ENCODE measurements at places on chromosomes 7 and 10.

DNA sequence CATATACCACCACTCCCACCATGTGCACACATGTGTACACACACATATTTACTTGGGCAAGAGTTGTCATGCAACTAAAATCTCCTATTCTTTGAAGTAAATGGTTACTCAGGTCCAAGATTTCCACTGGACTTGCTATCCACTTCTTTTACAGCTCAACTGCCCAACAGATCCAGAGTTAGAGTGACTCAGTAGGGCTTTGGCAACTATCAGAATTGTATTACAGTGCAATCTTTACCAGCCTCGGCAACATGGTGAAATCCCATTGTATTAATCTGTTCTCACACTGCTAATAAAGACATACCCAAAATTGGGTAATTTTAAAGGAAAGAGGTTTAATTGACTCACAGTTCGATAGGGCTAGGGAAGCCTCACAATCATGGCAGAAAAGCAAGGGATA, 51.9 kb upstream of the ABLIM1 start:
- DNase-seq, result no peak

DNA sequence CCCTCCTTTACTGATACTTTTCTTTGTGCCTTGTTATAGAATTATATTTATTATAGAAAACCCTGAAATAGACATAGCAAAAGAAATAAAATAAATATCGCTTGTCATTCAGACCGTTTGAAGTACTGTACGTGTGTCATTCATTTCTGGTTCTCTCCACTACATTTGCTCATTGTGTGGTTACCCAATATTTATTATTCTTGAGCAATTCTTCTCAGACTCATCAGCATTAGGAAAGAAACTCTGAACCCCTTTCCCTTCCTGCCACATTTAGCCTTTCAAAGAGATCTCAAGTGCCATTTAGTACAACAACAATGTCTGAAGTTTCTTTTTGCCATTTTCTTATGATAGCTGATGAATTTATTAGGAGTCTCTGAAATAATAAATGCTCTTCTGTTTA, 154.1 kb downstream of the KIAA1217 start:
- DNase-seq, result no peak

- DNase-seq, result no peak
These were observed 14.5 kb upstream of the PAX2 start for GRCh38 chr10:100730725-100731406.

GRCh38 chr10:123833170-123833850, 58.3 kb downstream of the CPXM2 start:
- no peak for DNase-seq

- DNase-seq, result no peak
These were observed 156.8 kb downstream of the FAM107B start for GRCh38 chr10:14617852-14618251.

GRCh38 chr7:83550100-83550499, 98.8 kb downstream of the SEMA3E start:
- DNase-seq, result no peak

- peak; percentile 43 for DNase-seq
These were observed 41.8 kb downstream of the ASZ1 start for GRCh38 chr7:117385363-117386109.

GRCh38 chr10:4062751-4063150, 277.7 kb upstream of the KLF6 start:
- DNase-seq, result no peak

DNA sequence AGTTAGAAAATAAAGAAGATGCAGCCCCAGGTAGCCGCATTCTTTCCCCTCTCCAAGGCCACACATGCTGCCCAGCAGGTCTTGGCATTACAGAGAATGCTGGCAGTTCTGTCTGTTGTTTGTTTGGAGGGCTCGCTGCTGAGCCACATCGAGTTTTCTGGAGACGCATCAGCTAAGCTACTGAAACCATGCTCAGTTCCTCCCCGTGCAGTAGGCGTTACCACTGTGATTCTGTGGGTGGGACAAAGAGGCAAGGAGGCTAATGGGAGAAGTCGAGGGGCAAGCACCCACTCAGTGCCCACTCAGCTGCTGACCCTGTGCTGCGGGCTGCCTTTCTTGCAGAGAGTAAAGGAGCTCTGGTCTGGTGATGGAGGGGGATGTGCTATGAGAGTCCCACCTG, 15.5 kb upstream of the GTPBP4 start:
- no peak for DNase-seq

- no peak for DNase-seq
These were observed 106.1 kb downstream of the CRPPA start for GRCh38 chr7:16315280-16315679.

DNA sequence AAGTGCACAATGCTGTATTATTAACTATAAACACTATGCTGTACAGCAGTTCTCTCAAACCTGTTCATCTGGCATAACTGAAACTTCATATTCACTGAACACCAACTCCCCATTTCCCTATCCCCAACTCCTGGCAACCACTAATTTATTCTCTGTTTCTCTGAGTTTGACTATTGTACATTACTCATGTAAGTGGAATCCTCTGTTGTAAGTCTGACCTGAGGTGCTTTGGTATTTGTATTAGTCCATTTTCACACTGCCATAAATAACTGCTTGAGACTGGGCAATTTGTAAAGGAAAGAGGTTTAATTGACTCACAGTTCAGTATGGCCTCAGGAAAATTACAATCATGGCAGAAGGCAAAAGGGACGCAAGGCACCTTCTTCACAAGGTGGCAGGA, 266.3 kb downstream of the PPP1R3A start:
- DNase-seq, result no peak

- DNase-seq, result no peak
These were observed 15.8 kb downstream of the MACC1 start for GRCh38 chr7:20201380-20201779.

- DNase-seq, result no peak
These were observed 8.9 kb upstream of the CTBP2 start for GRCh38 chr10:125169279-125169678.

- no peak for DNase-seq
These were observed 85.4 kb downstream of the FOXL3 start for GRCh38 chr7:375321-375831.

DNA sequence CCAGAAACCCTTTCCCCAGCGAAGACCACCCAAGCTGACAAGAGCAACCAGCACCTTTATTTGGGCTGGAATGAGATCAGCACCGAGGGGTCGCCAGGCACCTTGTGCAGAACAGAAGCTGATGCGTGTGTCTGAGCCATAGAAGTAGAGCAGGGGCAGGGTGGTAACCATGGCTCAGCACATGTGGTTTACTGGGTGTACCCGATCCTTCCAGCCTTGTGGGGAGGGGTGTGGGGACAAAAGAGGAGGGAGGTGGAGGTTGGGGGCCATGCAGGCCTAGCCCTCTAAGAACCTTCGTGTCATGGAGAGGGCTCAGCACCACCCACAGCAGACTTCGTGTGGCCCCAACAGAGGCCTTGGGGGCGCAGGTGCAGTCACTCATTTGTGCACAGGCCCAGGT, 84.0 kb upstream of the GTF2I start:
- no peak for DNase-seq

DNA sequence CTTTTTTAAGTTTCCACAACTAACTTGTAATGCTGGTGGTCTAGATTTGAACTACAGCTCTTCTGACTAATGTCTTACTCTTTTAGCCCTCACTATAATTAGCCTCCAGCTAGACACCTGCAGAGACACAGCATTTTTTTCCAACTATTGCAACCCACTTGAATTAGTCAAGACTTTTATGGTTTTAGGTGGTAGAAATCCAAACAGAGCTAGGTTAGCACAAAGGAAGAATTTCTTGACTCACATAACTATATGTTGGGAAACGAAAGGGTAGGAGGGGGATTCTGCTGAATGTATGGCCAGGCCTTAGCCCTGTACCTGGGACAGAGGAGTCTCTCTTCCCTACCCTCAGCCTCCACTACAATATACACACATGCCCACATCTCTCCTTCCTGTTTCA, 586.1 kb downstream of the INHBA start:
- peak; percentile 34 for DNase-seq

- DNase-seq, result no peak
These were observed 50.6 kb upstream of the RASGEF1A start for GRCh38 chr10:43317422-43317821.

DNA sequence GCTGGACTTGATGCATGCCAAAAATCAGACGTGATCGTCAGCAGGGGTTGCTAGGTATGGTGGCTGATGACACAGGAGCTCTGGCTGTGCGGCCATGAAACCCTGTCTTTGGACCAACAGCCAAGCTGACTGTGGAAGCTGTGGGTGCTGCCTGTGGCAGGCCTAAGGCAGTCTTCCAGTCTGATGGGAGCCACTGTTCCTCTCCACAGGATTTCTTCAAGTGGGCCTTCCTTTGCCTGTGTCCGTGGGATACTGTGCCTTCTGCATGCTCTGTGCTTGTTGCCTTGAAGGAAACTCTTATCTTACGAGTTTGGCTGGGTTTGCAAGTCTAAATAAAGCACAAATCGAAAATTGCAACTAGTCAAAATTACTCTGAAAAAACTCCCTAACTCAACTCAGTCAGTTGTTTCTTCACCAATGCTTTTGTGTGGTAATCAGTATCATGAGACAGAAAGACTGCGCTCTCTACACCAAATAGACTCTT, 101.9 kb upstream of the PDLIM1 start:
- no peak for DNase-seq

GRCh38 chr10:79002336-79002735, 66.4 kb upstream of the ZMIZ1 start:
- no peak for DNase-seq

- peak; percentile 45 for DNase-seq
These were observed 167.2 kb upstream of the HGF start for GRCh38 chr7:81937091-81937490.

GRCh38 chr10:8273749-8274148, 219.3 kb downstream of the GATA3 start:
- no peak for DNase-seq

- no peak for DNase-seq
These were observed 71.2 kb downstream of the PIK3CG start for GRCh38 chr7:106936236-106936635.

DNA sequence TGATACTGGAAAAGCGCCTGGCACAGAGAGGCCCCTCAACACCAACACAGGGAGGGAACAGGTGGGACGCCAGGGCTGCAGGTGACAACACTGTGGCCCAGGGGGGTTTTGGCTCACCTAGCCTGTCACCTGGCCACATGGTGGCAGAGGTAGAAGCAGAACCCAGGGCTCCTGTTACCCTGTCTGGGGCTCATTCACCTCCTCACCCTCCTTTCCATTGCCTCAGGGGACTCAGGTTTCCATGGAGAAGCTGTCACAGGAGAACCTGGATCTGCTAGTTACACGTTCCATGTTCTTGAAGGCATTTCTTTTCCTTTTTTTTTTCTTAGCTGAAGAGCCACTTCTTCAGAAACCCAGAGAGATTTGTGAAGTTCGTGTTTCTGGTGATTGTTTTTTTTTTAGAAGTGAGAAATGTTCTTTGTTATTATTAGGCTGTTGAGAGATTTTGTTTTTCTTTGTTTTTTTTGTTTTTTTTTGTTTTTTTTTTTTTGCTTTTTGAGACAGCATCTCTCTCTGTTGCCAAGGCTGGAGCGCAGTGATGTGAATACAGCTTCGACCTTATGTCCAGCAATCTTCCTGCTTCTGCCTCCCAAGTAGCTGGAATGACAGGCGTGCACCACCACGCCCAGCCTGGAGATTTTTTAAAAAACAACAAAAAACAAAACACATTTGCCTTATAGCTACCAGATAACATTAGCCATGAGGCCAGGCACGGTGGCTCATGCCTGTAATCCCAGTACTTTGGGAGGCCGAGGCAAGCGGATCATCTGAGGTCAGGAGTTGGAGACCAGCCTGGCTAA, 16.0 kb downstream of the DENND2A start:
- DNase-seq, result peak; percentile 89

- no peak for DNase-seq
These were observed 244.2 kb downstream of the CELF2 start for GRCh38 chr10:11261687-11262493.

GRCh38 chr10:1299041-1299726, 243.0 kb downstream of the WDR37 start:
- DNase-seq, result no peak

DNA sequence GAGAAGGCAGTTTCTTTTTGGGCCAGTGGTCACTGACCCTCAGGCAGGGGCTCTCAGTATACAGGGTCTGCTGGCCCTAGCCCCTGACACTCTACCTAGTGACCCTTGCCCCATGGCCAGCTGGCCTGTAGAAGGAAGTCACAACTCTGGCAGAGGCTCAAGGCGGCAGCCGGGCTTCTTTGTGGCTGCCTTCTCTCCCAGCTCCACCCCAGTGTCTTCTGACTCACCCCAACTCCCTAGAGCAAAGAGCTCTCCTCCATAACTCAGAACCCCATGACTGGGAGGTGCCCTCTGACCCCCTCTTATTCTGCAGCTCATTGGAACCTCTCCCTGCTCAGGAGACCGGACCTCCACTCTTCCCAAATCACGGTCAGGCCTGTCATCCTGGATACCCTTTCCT, 358.2 kb downstream of the FGFR2 start:
- DNase-seq, result no peak

DNA sequence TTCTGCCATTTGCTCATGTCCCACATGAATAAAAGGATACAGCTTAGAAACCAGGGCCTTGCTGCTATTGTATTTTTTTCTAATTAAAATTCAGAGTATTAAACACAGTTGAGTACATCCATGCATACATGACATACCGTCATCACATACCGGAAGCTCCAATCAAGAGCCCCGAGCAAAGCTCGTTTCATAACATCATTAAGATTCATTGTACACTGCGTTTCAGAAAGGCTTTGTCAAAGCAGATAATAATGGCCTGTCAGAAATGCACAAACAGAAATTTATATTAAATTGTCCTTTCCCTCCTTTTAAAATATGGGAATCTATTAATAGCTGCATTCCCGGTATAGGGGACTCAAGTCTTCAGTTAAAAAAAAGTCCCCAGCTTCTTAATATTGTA, 103.4 kb downstream of the PRTFDC1 start:
- DNase-seq, result peak; percentile 85

DNA sequence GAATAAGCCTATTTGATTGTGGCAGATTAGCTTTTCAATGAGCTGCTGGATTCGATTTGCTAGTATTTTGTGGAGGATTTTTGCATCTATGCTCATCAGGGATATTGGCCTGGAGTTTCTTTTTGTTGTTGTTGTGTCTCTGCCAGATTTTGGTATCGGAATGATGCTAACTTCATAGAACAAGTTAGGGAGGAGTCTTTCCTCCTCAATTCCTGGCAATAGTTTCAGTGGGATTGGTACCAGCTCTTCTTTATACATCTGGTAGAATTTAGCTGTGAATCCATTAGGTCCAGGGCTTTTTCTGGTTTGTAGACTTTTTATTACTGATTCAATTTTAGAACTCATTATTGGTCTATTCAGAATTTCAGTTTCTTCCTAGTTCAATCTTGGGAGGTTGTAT, 43.4 kb upstream of the KLF14 start:
- DNase-seq, result no peak

GRCh38 chr7:128913870-128914565, 3.5 kb upstream of the KCP start:
- no peak for DNase-seq

DNA sequence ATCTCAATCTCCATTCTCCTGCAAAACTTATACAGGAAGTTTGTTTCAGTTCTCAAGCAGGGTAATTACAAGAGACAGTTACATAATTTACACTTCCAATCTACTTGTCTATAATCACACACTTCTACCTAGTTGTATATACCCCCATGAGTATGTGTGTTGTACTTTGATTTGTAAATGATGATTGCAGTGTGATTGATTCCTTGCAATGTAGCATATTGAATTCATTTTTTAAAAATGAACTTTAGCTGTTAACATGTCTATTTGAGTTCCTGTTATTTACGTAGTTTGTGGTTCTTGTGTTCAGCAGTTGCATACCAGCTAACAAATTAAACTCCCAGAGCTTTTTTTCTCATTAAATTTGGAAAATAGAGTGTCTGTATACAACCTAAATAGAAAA, 102.5 kb upstream of the SAMD8 start:
- no peak for DNase-seq

All from NCI-H69 (cell line).